ENCODE measurements at places on chromosomes 16 and 17.
A peak's percentile ranks its signal among the peaks of the same experiment; 100 is the strongest.

DNA sequence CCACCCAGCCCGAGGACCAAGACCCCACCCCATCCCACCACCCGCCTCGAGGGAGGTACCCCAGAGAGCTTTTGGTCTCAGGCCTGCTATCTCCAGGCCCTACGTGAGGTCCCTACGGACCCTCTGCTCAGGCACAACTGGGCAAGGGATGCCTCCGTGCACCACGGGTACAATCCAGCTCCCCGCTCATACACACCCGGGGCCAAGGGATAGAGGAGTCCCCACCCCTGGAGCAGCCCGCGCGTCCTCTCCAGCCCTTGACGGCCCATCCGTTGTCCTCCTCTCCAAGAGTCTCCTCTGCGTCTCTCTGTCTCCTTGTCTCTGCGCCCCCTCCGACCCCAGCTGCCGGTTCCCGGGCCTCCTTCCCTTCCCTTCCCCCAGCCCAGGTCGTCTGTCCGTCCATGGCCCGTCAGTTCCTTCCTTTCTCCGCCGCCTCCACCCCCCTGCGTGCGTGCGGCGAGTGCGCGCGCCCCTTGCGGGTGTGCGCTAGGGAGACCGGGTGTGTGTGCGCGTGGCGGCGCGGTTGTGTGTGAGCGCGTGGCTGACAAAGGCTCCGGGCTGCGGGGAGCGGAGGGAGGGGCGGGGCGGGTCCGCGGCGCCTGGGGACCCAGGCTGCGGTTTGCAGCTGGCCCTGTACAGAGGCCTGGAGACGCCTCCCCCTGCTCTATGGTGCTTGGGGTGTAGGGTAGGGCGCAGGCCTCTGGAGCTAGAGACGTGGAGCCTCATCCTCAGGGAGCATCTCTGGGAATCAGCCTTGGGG is 930 bp downstream of the SPNS2 start:
- DNase-seq: peak; percentile 56

DNA sequence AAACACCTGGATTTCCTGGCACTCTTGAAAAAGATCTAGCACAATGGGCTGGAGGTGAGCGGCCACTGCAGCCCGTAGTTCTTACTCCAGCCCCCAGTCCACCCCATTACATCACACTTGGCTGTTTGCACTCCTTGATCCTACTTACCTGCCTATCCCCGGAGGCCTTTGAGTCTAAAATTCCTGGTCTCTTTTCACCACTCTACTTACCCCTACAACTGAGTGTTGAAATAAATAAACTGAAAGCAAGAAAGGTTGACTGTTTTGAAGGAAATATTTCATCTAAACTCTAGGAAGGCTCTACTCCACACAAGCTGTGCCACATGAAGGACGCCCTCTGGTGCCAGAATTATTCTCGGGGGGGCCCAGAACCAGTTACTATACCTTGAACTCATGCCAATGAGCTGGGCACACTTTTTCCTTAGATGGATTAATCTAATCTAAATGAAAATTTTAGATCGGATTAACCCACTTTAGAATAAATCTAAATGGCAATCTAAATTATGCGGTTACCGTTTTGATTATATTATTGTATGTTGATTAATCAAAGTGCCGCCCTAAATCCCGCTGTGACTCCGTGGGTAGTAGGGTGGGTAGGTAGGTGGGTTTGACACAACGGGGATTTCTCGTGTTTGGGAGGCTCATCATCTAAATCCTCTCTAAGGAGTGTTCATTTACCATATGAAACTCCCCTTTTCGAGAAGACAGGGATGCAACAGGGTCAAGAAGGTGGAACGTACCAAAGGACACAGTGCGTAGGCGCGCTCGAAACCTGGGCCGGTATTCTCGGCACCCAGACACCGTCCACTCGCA is 651 bp upstream of the EIF1 start:
- no peak for DNase-seq

DNA sequence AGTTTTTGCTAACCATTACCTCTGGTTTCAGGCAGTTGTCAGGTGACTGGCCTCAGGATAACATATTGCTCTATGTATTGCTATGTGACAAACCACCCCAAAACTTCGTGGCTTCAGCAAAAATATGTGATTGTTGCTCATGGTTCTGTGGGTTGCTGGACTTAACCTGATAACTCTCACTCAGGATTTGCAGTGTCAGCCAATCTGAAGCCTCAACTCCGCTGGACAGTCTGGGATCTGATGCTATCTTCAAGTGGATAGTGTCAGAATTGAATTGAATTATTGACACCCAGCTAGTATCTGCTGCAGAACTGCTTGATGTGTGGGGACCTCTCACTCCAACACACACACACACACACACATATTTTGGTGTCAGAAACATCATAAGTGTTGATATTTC is 34.7 kb upstream of the GUCY2D start:
- no peak for DNase-seq

DNA sequence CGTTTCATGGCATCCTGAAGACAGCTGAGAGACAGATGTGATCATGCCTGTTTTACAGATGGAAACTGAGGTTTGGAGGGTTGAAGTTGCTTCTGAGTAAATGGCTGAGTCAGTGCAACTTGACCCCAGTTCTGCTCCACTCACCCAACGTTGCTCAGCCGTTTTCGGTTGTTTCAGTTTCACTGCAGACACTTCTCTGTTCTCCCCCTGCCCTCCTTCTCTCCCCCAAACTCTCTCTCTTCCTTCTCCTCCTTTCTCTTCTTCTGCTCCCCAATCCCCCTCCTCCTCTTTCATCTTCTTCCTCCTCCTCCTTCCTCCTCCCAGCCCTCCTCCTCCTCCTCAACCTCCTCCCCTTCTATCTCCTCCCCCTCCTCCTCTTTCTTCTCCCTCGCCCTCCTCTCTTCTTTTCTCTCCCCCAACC is 9.4 kb upstream of the CEP20 start:
- DNase-seq: peak; percentile 64

DNA sequence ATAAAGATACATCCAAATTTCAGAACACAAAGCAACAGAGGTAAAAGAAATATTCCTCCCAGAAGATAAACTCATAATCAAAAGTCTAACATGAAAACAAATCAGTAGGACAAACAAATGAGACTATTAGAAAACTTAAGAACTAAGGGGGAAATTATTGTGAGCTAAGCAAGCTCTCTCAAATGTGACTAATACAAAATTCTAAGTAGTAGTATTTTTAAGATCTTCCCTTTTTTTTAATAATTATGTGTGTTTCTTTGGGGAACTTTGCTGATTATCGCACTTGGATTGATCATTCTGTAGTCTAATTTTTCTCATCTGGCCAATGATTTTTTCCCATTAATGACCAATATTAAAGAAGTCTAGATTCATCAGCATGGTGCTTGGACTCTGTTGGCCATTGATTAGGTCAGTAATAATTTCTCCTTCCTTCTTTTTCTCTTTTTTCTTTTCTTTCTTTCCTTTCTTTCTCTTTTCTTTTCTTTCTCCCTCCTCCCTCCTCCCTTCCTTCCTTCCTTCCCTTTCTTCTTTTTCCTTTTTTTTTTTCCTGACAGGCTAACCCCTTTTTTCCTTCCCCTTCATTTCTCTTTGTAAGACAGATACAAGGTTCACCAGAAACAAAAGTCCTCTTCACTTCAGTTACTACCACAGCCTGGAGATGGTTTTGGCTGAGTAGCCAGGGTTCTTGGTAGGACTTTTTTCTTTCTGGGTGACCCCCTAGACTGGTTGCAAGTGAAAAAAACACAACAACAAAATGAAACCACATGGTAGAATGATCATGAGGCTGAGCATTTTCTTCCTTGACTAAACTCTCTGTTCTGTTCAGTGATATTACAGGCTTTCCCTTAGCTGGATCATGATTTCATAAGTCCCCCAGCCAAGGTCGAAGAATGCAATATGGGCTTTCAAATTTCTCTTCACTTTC is 2.9 kb upstream of the ABCA6 start:
- DNase-seq: peak; percentile 77

DNA sequence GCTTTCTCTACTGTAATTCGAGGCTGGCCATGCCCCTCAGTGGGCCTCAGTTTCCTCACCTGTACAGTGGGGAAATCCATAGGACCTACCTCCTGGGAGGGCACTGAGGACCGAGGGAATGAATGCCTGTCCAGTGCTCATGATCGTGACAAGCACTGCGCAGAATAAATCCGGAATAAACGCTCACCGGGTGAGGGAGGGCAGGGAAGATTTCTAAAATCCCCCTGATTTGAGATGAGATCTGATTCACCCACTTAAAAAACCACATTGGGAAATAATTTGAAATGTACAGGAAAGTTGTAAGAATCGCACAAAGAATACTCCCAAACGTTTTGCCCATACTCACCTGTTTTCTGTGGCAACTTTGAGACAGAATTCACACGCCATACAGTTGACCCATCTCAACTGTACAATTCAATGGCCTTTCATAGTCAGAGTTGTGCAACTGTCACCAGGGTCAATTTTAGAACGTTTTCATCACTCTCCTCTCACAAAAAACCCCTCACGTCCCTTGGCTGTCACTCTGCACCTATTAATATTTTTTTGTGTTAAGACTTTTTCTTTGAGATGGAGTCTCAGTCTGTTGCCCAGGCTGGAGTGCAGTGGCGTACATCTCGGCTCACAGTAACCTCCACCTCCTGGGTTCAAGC is 49.8 kb downstream of the IRF8 start:
- peak; percentile 66 for DNase-seq

- DNase-seq: peak; percentile 77
Observed at GRCh38 chr16:83701494-83701893, 106.3 kb upstream of the HSBP1 start.

DNA sequence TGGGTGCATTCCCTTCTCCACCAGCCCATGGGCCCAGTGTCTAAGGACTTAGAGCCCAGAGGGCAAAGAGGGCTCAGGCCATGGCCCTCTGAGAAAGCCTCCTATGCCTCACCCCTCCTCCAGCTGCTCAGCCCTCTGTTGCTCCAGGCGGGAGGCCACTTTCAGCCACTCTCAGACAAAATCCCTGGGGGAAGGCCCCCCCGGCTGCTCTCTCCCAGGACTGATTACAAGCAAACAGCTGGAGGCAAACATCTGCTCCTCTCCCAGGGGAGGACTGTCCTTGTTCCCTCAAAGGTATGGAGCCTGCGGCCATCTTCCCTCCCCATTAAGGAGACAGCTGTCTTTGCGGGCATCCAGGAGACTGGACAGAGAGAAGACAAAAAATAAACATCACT is 54.9 kb upstream of the DLX4 start:
- no peak for DNase-seq

- no peak for DNase-seq
Observed at GRCh38 chr16:74811911-74812310, 37.3 kb upstream of the FA2H start.

DNA sequence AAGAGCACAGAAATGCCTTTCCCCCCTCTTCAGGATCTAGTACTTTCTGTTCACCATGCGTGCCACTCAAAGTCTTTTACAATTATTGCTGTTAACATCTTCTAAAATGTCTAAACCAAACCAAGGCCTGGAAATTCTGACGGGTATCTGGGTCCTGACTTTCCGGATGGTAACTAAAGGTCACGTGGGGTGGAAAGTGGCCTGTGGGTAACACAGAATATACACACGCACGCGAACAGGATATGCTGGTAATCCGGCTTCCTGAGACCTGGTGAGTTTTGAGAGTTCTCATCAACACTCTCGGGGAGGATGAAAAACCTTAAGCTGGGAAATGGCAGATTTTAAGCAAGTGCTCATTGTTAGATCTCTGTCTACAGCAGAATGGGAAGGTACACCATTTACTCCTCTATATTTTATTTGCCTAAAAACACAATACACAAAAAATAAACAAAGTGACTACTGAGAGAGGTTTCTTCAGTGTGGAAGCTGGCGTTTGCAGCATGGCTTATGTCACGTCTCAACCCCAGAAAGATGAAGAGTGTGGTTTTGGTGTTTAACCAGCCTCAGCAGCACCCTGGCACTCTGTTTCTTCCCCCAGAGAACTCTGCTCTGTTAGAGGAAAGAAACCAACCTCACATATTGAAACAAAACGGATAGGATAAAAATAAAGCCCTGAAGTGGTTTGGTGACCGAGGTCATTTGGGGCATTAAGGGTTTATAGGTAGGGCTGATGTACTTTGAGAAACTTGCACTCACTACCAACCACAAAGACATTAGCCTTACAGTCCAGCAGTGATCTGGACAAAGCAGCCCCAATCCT is 37.3 kb downstream of the SMG6 start:
- peak; percentile 49 for DNase-seq

DNA sequence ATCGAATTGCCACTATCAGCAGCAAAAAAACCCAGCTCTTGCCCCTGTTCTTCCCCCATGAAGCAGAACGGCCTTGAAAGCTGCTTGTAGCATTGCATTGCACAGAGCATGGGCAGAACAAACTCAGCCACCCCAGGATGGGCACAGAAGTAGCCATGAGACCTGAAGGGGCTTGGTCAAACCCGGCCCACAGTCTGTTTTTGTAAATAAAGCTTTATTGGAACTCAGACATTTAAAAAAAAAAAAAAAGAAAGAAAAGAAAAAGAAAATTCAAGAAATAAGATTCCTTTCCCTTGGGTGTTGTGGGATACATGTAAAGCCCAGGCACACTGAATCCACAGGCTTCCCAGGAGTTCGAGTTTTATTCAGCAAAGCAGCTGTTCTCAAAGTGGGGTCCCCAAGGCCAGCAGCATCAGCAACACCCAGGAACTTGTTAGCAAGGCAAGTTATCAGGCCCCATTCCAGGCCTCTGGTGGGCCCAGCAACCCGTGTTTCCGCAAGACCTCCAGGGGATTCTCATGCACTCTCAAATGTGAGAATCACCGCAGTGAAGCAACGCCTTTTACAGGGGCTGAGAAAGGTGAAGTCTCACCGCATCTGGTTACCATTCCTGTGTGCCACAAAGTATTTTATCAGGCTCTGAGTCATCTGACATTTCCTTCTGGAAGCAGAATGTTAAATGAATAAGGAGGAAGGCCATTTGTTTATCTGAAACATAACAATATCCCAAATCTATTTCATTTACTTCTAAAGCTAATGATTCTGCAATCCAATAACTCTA is 108.2 kb downstream of the SLC39A11 start:
- DNase-seq: no peak

- no peak for DNase-seq
Observed at GRCh38 chr17:62905233-62905632, 60.8 kb upstream of the TANC2 start.

DNA sequence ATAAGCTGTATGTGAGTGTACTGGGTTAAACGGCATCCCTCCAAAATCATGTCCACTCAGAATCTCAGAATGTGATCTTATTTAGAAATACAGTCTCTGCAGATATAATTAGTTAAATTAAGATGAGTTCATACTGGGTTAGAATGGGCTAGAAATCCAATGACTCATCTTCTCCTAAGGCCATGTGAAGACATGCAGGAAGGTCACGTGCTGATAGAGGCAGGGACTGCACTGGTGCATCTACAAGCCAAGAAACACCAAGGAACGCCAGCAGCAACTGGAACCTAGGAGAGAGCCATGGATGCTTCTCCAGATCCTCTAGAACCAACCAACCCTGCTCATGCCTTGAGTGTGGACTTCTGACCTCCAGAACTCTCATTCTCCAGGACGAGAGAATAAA is 241.0 kb downstream of the XYLT1 start:
- DNase-seq: no peak

GRCh38 chr17:78808163-78808562 is 26.1 kb upstream of the CYTH1 start:
- DNase-seq: peak; percentile 28

DNA sequence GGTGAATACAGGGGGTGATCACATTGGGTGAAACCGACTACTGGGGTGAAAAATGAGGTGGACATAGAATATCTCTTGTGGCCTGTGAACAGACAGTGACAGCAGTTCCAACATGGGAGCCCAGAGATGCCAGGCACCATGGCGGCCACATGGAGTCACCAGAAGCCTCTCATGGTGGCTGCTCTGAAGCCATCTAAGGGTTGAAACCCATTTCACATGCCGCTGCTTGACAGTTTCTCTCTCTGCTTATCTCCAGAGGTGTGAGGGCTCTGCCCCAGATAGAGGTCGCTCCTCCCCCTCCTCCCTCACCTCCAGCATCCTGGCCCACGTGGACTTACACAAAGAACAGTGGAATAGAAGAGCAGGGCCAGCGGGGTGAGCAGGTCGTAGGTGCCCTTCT is 37.9 kb upstream of the PIK3R6 start:
- DNase-seq: no peak
